Astrocyte (in vitro differentiated cells and primary cell): ENCODE measurements at places on chromosomes 2 and 18. TPM values are rescaled to one million over a fixed set of nuclear protein-coding genes. Genes with fewer than 3 reads are reported as not detected.

GRCh38 chr18:45284174-45284573 lies 331.1 kb upstream of the SLC14A2 start:
- no peak for DNase-seq

DNA sequence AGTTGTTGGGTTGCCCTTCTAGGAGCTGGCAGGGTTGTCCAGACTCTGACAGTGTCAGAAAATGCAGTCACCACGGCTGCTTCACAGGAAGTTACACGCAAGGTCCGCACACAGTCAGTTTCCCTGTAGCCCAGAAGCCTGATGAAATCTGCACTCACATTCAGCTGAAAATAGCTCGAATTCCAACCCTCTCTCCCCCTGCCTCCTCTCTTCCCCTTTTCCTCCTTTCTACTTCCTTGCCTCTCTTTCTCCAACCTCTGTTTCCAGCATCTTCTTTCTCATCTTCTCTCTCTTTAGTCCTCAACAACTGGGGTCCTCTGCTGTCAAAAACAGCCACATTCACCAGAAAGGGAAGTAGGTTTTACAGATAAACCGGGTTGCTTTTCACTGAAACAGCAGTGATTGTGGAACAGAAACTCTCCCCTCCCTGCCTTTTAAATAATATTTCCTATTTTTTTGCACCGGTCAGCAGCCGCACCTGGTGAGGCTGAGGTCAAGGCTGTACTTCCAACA lies 69.3 kb downstream of the BCL11A start:
- DNase-seq: peak; percentile 68

DNA sequence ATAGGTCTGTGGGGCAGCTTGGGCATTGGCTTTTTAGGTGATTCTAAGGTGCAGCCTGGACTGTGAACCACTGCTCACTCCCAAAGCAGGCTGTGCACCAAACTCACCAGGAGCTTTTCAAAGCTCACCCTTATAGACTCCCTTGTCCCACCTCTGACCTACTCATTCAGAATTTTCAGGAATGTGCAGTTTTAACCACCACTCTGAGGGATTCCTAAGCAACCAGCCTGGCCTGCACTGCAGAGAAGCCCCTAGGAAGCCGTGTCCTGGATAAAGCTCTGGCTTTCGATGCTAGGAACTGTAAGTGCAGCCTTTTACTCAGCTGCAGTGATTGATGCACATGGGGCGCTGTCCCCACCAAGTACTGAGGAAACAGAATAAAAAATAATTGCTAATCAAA lies 33.0 kb downstream of the MRO start:
- DNase-seq: peak; percentile 4

GRCh38 chr18:77161961-77162360 lies 29.4 kb upstream of the MBP start:
- DNase-seq: no peak

GRCh38 chr2:227608561-227609338 lies 5.9 kb downstream of the SCYGR3 start:
- DNase-seq: no peak

GRCh38 chr18:26648509-26649192 lies 100.3 kb upstream of the KCTD1 start:
- DNase-seq: no peak

DNA sequence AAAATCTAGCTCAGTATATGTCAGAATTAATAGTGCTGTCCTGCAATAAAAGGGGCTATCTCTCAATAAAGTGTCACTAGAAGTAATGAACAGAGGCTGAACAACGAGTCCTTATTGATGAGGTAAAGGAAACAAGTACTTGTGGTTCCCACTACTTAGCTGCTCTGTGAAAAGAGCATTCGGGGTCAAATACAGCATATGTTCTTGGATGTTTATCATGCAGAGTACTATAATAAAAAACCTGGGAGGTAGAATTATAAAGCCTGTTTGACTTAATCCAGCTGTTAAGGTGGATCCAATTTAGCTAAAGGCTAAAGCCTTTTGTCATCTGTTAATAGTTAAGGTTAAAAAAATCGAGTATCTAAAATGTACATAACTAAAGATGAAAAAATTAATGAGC lies 32.4 kb downstream of the SLC35F5 start:
- no peak for DNase-seq

DNA sequence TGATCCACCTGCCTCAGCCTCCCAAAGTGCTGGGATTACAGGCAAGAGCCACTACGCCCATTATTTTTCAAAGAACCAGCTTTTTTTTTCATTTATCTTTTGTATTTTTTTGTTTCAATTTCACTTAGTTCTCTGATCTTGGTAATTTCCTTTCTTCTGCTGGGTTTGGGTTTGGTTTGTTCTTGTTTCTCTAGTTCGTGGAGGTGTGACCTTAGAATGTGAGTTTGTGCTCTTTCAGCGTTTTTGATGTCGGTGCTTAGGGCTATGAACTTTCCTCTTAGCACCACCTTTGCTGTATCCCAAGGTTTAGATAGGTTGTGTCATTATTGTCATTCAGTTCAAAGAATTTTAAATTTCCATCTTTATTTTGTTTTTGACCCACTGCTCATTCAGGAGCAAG lies 86.7 kb upstream of the MSTN start:
- no peak for DNase-seq

DNA sequence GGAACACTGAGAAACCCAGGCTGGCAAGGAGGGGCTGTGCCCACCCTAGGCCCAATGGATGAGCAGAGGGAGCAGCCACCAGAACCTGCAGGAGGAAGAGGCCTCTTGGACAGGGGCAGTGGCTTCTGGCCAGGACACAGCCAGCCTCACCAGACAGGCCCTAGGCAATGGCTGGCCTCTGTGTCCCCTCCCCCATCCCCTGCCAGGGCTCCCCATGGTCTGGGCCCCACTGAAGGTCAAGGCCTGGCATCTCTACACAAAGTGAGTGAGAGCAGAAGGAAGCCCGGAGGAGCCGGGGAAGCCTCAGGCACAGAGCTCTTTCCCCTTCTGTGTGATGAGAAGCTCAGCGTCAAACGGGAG lies 6.3 kb downstream of the PRLH start:
- no peak for DNase-seq

DNA sequence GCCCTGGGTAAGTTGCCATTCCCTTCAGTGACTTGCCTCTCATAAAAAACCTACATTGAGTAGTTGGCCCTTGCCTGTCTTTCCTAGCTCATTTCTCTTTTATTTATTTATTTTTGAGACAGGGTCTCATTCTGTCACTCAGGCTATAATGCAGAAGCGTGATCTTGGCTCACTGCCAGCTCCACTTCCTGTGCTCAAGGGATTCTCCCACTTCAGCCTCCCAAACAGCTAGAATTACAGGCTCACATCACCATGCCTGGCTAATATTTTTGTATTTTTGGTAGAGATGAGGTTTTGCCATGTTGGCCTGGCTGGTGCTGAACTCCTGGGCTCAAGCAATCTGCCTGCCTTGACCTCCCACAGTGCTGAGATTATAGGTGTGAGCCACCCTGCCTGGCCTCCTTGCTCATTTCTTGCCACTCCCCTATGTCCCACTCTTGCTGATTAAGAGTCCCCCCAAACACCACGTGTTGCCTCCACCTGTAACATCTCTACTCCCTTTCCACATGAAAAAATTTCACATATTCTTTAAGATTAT lies 12.6 kb downstream of the EVA1A start:
- DNase-seq: no peak

DNA sequence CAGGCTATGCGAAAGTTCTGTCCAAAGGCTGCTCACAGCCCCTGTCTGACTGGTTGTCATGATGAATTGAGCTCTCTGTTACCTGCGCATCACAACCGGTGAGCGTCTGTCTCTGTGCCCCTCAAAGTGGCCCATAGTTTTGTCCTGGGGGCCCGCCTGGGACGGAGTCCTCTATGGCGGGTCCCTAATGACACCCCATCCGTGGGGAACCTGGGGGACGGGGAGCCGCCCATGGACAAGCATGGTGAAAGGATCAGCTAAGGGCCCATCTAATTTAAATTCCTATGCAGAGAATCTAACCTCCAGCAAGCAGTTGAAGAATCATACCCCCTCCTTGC lies 473 bp downstream of the ELMOD3 start:
- DNase-seq: no peak

DNA sequence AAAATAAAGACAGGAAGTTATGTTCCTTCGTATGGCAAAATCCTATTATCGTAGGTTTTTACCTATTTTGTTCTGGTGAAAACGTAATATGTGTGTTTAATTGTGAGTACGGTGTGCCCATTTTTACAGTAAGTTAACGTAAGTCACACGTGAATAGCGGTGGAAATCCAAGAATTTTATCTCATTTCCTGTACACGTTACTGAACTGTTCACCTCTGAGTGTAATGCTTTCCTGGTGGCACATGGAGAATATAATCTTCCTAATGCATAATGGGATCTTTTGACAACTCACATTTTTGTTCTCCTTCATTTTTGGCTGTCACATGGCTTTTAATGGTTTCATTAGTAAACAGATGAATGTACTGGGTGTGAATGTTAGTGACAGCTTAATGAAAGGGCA lies 28.2 kb downstream of the BCL2L11 start:
- no peak for DNase-seq

DNA sequence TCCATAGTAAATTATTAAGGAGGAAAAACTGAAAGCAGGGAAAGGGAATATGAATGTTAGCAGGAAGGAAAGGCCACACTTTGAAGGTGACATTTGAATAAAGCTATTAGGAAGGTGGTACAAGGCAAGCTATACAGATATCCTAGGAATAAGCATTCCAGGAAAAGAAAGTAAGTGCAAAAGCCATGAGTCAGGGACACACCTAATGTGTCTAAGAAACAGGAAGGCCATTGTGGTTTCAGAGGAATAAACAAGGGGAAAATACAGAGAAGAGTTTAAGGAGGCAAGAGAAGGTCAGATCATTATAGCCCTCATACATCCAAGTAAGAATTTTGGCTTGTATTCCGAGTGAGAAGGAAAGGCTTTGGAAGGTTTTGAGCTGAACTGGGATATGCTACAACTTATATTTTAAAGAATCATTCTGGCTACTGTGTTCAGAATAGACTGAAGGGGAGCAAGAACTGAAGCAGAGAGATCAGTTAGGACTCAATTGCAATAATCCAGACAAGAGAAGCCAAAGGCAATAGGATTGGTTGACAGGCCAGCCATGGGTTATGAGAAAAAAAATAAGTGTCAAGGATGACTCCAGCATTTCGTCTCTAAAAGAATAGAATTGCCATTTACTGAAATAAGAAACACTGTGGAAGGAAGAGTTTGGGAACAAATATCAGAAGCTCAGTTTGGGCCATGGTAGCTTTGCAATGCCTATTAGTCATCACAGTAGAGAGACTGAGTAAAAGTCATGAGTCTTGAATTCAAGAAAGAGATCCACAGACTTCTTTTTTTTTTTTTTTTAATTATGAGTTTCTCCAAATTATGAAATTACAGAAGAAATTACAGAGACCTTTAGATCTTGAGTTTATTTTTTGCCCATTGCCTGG lies 11.3 kb downstream of the RAD51AP2 start:
- peak; percentile 45 for DNase-seq

- no peak for DNase-seq
Measured at GRCh38 chr2:128628996-128629395, 310.3 kb upstream of the HS6ST1 start.

GRCh38 chr2:230895536-230896345 lies 29.3 kb downstream of the GPR55 start:
- DNase-seq: no peak

DNA sequence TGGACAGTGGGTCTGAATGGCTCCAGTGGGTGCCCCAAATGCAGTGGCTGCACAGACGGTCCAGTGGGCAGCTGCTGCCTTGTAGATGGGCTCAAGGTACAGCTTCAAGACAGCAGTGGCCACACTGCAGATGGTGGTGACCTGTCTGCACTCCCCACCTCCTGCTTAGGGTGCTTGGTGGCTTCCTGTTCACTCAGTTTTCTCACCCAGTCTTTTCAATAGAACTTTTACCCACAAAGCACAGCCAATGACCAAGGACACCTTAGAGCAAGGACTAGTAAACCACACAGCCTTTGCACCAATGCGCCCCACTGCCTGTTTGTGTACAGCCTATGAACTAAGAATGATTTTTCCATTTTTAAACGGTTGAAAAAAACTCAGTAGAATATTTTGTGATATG lies 34.9 kb downstream of the MEX3C start:
- no peak for DNase-seq

The CAPN14 gene
- 0.12 and 0.14 TPM in 2 replicates for total RNA-seq

The INO80C gene
- 21.1 and 24.6 TPM in 2 replicates for total RNA-seq

The ANKRD62 gene
- total RNA-seq: not detected in 2 replicates

The ZNF385B gene
- total RNA-seq: 0.27 TPM in 1 of 2 replicates, not detected in the other

The CFAP65 gene
- 0.22 and 0.27 TPM in 2 replicates for total RNA-seq
